ENCODE measurements at places on chromosomes 11 and 22.
A peak's percentile ranks its signal among the peaks of the same experiment; 100 is the strongest.

DNA sequence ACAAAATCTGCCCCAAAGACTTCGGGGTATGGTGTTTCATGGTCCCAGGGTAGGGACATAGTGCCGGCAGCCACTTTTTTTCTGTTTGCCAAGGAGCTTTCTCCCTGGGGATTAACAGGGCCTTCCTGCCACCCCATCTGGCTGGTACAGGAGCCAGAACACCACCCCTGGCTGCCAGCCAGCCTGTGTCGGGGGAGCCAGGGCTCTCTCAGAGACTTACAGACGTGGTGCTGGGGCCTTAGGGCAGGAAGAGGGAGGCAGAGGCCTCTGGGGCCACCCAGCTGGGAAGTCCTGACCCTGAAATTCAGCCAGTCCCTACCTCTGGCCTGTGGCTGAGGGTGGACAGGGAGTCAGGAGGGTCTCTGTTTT, 52.4 kb upstream of the CDON start:
- DNase-seq = peak; percentile 67

GRCh38 chr11:62105667-62106191, 18.1 kb upstream of the INCENP start:
- no peak for DNase-seq

GRCh38 chr22:45096256-45096907, 67.3 kb upstream of the NUP50 start:
- peak; percentile 69 for DNase-seq

- DNase-seq = no peak
Observed at GRCh38 chr11:19890308-19890707, 177.7 kb downstream of the NAV2 start.
